ENCODE measurements at places on chromosomes 7 and 10.

DNA sequence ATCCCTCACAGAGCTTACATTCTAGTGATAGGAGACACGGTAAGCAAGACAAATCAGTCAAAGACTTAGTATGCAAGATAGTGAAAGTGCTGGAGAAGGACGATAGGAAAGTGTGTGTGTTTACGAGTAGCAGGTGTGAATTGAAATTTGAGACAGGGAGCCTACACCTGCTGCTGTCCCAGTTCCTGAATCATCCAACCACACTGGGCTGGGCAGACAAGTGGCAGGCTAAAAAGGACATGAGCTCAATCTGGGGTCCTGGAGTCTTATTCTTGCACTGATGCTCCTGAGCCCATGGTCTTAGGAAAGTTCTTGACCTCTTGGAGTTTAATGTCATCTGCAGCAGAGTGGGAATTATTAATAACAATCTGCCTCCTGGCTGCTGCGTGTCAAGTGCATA lies 16.2 kb downstream of the RBP3 start:
- no peak for DNase-seq

DNA sequence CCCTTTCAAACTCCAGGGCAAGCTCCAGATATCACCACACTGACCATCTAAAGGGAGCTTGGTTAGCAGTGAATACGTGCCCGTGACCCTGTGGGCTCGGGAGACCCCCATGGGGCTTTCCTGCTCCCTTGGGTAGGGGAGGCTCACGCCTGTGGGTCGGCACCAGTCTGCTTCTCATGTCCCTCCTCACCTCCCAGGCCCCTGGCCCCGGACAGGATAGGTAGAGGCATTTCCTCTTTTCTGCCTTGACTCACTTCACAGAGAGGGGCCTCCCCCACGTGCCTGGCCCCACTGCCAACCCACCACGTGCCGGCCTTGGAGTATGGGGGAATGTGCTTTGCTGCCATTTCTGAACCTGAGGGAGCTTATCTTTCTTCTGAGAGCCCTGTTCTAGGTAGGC lies 131.3 kb upstream of the FAM20C start:
- DNase-seq, result no peak

GRCh38 chr7:108642126-108642525 lies 72.5 kb downstream of the DNAJB9 start:
- no peak for DNase-seq

- DNase-seq, result no peak
Observed at GRCh38 chr7:47153576-47153975, 428.3 kb downstream of the TNS3 start.

GRCh38 chr10:79090134-79090803 lies 21.5 kb downstream of the ZMIZ1 start:
- DNase-seq, result no peak

DNA sequence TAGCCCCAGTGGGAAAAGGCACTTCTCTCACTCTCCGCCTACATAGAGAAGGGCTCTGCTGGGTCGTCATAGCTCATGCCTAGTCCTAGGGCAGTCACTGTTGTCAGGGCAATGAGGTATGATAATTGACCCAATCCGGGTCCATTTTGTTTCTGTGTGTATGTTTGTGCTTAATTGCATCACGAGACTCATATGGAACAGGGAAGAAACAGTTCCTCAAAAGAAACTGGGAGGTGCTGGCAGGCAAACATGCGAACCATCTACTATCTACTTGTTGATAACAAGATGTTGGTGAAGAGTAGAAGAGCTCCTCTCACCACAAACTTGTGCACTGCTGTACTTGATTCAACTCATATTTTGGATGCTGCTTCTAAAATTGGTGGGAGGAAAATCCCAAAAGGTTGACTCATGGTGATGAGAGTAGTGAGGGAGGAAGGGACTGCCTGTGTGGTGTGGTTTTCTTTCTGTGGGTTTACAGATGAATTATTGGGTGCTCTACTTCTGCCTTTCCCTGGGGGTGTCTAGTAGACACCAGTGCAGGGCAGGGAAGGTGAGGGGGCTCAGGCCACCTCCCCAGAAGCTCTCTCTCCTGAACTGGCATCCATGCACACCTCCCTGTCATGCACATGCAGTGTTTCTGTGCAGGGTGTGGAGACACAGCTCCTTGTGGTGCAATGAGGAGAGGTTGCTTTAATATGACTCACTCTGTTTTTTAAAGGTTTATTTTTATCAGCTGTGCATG lies 29.4 kb downstream of the LSMEM1 start:
- no peak for DNase-seq

DNA sequence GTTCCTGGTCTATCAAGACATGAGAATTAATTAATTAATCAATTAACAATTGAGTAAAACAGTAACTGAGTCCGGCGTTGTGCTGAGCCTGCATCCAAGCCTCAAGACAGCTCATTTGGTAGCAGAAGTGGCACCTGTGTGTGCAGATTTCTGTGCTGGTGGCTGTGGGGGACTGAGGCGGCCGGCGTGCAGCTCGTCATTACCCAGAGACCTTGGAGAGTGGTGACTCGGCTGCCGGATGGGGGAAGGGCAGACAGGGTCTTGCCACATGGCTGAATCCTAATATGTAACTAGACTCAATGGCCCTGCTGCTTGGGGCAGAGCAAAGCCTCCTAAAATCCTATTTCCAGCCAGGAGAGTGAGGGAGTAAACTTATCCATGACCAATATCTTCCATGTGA lies 510.2 kb downstream of the TCERG1L start:
- no peak for DNase-seq

DNA sequence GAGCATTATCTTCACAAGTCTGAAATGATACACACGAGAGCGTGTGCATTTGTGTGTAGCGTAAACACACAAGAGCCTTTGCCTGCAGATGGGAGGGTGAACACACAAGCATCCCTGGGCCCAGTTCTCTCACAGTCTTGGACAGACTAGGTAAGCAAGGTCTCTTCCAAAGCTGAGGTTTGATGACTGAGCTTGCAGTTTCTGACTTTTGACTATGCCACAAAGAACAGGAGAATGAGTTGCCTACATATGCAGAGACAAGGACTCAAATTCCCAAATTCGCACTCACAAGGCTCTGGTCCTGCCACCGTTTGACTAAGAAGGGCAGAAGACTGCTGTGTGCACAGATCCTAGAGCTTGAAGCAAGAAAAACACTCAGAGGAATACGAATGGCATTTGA lies 55.8 kb downstream of the FAM53B start:
- no peak for DNase-seq

Measured in esophagus muscularis mucosa (tissue), 4 donors.